ENCODE measurements at places on chromosomes 2 and 18.

DNA sequence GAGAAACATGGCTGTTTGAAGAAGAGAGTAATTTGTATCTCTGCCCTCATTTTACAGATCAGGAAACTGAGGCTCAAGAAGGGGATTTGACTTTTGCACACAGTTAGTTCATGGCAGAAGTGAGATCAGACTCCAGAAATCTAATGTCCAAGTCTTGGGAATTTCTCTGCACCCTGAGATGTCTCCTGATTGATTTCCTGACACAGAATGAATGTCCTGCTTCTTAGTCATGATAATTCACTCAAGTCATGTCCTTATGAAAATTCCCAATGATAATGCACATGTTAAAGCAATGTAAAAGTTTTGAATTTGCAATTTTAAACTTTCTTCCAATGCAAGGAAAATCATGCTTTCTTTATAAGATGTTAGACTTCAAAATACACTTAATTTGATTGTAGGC is 105.9 kb downstream of the ACKR3 start:
- no peak for DNase-seq

GRCh38 chr2:108594982-108595464 is 60.8 kb downstream of the LIMS1 start:
- peak; percentile 85 for DNase-seq

DNA sequence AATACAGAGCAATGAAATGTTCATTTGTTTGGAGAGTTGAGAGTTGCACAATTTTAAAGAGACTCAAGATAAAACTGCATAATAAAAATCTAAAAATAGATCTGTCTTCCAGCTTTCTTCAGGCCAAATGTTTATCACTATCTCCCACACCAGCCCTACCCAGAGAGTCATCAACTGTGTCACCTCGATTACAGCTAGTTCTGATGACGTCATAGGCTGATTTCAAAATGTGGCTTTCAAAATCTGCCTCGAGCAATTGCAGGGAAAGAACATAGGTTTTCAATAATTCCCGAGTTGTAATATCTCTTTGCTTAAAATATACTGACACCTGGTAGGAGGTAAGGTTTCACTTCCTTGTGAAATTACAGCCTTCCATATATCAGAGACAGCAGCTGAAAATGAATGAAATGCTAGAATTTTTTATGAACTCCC is 677.6 kb upstream of the ID2 start:
- DNase-seq: peak; percentile 59

GRCh38 chr2:139201516-139201915 is 421.3 kb upstream of the NXPH2 start:
- no peak for DNase-seq

DNA sequence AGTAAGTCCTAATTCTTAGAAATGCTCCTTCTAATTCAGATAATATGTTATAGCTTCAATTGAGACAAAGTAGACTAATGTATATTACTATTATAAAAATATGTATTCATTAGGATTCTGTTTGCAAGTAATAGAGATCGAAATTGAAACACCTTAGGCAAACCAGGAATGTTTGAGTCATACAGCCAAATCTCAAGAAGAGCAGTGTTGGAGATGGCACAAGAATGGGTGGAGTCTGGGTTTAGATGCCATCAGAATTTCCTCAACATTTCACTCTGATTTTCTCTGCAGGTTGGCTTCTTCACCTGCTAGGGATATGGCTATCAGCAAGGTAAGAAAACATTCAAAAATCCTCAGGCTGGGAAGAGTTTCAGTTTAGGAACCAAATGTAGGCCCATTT is 405.4 kb downstream of the CCDC85A start:
- no peak for DNase-seq

GRCh38 chr2:47336259-47337238 is 66.4 kb upstream of the MSH2 start:
- peak; percentile 47 for DNase-seq

Data from hematopoietic multipotent progenitor cell (in vitro differentiated cells).